ENCODE measurements at places on chromosomes 5 and 9. TPM values are rescaled to one million over a fixed set of nuclear protein-coding genes. Genes with fewer than 3 reads are reported as not detected.

DNA sequence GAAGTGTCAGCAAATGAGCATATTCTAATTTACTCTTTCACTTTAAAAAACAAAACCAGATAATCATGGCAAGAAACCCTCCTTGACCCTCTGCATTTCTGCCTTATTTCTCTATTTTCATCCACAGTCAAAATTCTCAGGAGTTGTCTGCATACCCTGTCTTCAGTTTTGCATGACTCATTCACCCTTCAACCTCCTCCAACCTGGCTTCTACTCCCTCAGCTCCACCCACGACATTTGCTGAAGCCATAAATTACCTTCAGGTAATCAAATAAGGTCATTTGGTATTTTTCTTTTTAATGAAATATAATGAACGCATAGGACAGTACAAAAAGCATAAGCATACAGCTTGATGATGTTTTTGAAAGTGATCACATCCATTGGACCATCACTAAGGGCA, 27.8 kb upstream of the SH3GL2 start:
- no peak for ATAC-seq

GRCh38 chr5:40514976-40515375, 164.7 kb upstream of the PTGER4 start:
- ATAC-seq, result no peak

DNA sequence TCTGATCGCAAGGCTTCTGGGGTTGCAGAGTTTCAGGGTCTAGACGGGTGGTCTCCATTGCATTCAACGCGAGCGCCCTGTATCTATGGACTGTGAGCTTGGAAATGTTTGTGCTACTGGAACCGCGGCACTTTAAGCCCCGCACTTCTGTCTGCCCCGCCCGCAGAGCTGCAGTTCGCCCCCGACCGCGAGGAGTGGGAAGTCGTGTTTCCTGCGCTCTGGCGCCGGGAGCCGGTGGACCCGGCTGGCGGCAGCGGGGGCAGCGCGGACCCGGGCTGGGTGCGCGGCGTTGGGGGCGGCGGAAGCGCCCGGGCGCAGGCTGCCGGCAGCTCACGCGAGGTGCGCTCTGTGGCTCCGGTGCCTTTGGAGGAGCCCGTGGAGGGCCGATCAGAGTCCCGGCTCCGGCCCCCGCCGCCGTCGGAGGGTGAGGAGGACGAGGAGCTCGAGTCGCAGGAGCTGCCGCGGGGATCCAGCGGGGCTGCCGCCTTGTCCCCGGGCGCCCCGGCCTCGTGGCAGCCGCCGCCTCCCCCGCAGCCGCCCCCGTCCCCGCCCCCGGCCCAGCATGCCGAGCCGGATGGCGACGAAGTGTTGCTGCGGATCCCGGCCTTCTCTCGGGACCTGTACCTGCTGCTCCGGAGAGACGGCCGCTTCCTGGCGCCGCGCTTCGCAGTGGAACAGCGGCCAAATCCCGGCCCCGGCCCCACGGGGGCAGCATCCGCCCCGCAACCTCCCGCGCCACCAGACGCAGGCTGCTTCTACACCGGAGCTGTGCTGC, 1.0 kb downstream of the ADAMTS19 start:
- ATAC-seq, result peak; percentile 80

DNA sequence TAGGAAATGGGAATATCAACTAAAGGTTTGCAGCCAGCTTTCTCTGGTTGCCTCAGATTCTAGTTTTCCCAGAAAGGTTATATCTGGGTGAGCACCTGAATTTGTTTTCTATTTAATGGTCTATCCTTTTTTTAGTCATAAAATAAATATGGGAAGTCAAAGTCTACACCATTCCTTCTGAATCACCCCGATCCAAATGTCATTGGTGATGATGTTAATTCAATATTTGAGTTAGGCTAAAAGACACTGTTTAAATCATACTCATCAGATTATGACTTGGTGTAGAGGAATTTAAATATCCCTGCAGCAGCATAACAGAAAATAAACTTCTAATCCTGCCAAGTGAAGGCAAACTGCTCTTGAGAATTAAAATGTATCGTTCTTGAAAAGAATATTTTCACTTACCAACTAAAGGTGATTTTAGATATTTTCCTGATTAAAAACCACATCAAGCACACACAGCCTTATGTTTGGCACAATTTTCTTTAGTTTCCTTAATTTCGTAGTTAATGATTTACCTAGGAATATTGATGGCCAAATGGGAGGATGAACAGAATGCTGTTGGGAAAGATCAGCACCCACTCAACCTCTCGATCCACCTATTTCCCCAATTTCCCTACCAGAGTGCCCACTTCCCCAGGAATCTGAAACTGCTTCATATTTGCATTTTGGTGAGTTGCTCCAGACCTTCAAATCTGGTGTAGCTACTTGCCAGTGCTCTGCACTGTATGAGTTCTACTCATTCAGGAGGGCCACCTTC, 103.1 kb upstream of the TSLP start:
- ATAC-seq, result no peak

- no peak for ATAC-seq
Measured at GRCh38 chr9:95422650-95423049, 94.1 kb downstream of the PTCH1 start.

GRCh38 chr5:21184581-21184980, 1196.6 kb upstream of the CDH18 start:
- ATAC-seq, result no peak

DNA sequence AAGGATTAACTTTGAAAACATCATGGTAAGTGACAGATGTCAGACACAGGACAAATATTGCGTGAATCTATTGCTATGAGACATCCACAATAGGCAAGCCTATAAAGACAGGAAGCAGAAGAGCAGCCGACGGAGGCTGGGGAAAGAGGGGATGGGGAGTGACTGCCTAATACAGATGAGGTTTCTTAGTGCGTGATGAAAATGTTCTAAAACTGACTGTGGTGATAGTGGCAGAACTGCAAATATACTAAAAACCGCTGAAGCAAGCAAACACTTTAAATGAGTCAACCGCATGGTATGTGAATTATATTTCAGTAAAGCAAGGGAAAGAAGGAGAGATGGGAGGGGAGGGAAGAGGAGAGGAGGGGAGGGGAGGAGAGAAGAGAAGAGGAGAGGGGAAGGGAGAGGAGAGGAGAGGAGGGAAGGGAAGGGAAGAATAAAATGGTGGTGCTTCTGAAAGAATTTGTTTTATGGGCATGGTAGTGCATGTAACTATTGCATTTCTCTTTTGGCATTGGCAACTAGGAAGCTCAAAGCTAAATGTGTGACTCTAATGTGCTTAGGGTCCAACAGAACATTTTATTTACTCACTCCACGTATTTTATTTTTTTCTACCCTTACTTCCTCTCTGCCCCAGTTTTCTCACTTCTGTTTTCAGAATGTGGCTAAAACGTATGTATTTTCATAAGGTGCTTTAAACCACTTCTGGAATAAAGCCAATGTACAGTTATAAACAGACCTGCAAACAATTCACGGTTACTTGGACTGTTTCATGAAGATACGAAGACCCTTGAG, 21.3 kb downstream of the AKNA start:
- ATAC-seq, result no peak

- ATAC-seq, result no peak
Measured at GRCh38 chr5:55691265-55692105, 20.6 kb downstream of the SLC38A9 start.

- no peak for ATAC-seq
Measured at GRCh38 chr9:95009459-95009858, 283.0 kb downstream of the AOPEP start.

Gene SPINK5
- 0.10 TPM for total RNA-seq

Gene IL12B
- not detected for total RNA-seq

Gene RNF145
- total RNA-seq, result 55.8 TPM

Gene C5orf63
- total RNA-seq, result 11.3 TPM

Gene PRXL2C
- total RNA-seq, result 4.1 TPM

Gene DAPK1
- 44.4 TPM for total RNA-seq

Gene NRARP
- total RNA-seq, result 1.1 TPM

Gene SLC36A2
- not detected for total RNA-seq

Gene ACSL6
- 0.79 TPM for total RNA-seq

Gene IL3
- total RNA-seq, result not detected
